ENCODE measurements at places on chromosomes 11 and 22. TPM values are rescaled to one million over a fixed set of nuclear protein-coding genes. Genes with fewer than 3 reads are reported as not detected.

DNA sequence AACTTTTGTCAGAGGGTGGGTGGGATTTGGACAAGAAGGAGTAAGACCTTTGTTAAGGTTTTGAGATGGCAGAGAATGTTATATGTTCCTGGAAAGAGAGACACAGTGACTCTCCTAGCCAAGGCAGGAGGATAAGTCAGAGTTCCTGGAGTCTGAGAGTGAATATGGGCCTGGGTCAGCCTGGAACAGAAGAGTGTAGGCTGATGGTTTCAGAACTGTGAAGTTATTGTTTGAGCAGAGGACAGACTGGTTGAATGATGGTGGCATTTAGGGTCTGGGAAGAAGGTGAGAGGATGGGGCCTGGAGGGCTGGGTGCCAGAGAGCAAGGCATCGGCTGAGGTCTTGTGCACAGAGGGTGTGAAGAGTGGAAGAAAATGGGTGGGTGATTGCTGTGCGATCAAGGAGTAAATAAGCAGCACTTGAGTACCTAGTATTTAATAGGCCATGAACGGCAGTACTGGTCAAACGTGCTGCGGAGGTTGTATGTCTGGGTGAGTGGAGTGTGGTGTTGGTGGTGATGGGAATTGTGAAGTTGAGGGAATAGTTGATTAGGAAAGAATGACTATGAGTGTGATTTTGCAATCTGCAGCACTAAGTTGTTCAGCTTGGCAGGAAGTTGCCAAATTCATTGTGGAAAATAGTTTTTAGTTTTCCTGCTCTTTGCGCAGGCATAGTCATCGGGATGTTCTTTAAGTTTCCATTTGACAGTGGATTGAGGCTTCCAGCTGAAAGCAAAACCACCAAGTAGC, 1.8 kb downstream of the PANX1 start:
- H3K27me3 ChIP-seq: no peaks in the 10 kb centered on the region
- peaks cover 6% of the 10 kb centered on the region for H3K36me3 ChIP-seq
- DNase-seq: no peak
- H3K4me3 ChIP-seq: peak overlapping the region; percentile 97
- H3K4me1 ChIP-seq: peaks cover 40% of the 10 kb centered on the region

- no peaks in the 10 kb centered on the region for H3K36me3 ChIP-seq
- no peaks in the 10 kb centered on the region for H3K27me3 ChIP-seq
- DNase-seq: peak; percentile 37
- H3K4me1 ChIP-seq: peaks cover 11% of the 10 kb centered on the region
Measured at GRCh38 chr22:45876136-45877035, 100.6 kb downstream of the WNT7B start.

- H3K4me1 ChIP-seq: peaks cover 9% of the 10 kb centered on the region
- no peak overlapping the region for H3K27ac ChIP-seq
- peaks cover 42% of the 10 kb centered on the region for H3K36me3 ChIP-seq
- DNase-seq: peak; percentile 8
Measured at GRCh38 chr11:85663080-85663752, 1.7 kb downstream of the CREBZF start.

- H3K27me3 ChIP-seq: no peaks in the 10 kb centered on the region
- peaks cover 25% of the 10 kb centered on the region for H3K4me1 ChIP-seq
- no peak overlapping the region for H3K4me3 ChIP-seq
- H3K27ac ChIP-seq: peak overlapping the region; percentile 33
- peak; percentile 68 for DNase-seq
- H3K36me3 ChIP-seq: peaks cover 5% of the 10 kb centered on the region
Measured at GRCh38 chr22:40196628-40197360, 19.1 kb downstream of the TNRC6B start.

DNA sequence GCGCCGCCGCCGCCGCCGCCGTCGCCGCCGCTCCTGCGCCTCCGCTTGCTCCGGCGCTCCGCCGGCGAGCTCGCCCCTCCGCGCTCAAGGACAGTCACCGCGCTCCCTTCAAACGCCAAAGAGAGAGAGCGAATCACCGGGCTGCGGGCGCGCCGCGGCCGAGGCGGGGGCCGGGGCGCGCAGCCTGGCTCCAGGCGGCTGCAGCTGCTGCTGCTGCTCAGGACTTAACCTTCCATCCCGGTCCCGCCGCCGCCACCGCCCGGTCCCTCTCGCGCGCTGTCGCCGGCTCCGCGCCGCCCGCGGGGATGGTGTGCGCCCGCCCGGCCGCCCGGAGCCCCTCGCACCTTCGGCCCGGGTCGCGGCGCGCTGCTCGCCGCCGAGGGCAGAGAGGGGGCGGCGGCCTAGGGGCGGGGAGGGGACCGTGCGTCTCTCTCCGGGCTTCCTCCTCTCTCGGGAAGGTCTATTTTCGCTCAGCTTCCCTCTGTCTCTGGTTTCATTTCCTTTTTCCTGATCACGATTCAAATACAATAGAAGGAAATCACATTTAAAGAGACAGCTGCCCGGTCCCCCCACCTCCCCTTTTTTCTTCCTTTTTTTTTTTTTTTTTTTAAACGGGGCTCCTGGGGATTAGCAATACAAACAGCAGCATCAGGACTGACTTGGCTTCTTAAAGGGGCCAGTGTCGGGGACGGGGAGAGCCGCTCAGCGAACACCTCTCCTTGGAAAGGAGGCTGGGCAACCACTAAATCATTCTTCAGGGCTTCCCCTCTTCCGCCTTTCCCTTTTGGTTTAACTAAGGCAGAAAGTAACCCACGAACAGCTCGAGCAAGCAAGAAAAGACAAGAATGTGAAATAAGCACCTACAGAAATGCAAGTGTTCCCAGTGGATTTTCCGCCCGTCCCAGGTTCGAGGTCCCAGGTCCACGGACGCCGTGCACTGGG, 22.1 kb downstream of the LMO2 start:
- H3K27ac ChIP-seq: no peak overlapping the region
- peak overlapping the region; percentile 39 for H3K4me3 ChIP-seq
- peak; percentile 9 for DNase-seq
- peaks cover 22% of the 10 kb centered on the region for H3K4me1 ChIP-seq
- peaks cover 95% of the 10 kb centered on the region for H3K27me3 ChIP-seq

DNA sequence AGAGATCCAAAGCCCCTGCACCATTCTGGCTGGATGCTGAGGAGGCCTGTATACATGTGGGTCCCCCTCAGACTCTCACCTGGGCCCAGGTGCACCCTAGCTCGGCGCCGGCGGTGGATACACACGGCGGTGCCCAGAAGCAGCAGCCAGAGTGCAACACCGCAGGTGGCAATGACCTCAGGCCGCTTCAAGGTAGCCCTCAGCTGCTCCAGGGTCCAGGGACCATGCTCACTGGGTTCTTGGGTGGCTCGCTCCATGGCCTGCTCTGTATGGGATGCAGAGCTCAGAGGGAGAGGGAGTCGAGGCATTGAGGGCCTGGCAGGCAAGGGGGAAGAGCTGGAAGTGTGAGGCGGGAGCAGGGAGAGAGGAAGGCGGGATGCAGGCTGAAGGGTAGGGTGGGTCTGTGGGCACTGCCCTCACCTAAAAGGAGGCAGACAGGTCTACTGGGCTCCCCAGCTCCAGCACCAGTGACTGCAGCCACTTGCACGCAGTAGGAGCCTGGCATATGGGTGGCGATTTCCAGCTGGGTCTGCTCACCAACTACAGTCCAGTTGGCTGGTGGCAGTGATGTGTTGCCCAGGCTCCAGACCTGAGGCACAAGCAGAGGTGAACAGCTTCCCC, 3.8 kb downstream of the ROBO4 start:
- H3K4me1 ChIP-seq: peaks cover 32% of the 10 kb centered on the region
- no peaks in the 10 kb centered on the region for H3K27me3 ChIP-seq
- H3K4me3 ChIP-seq: no peak overlapping the region
- H3K36me3 ChIP-seq: no peaks in the 10 kb centered on the region
- H3K27ac ChIP-seq: no peak overlapping the region

GRCh38 chr11:14500181-14500651, 605 bp upstream of the COPB1 start:
- no peaks in the 10 kb centered on the region for H3K27me3 ChIP-seq
- no peak for DNase-seq
- H3K4me3 ChIP-seq: peak overlapping the region; percentile 55
- peak overlapping the region; percentile 42 for H3K27ac ChIP-seq
- H3K36me3 ChIP-seq: peaks cover 58% of the 10 kb centered on the region

- H3K36me3 ChIP-seq: no peaks in the 10 kb centered on the region
- H3K27me3 ChIP-seq: no peaks in the 10 kb centered on the region
- H3K4me3 ChIP-seq: no peak overlapping the region
- no peak overlapping the region for H3K27ac ChIP-seq
Measured at GRCh38 chr11:57903441-57904123, 120.1 kb upstream of the OR9Q1 start.

- H3K27ac ChIP-seq: no peak overlapping the region
- no peaks in the 10 kb centered on the region for H3K36me3 ChIP-seq
- no peak for DNase-seq
Measured at GRCh38 chr11:34585304-34585734, 35.6 kb upstream of the EHF start.

- no peaks in the 10 kb centered on the region for H3K27me3 ChIP-seq
- no peak overlapping the region for H3K4me3 ChIP-seq
- no peak overlapping the region for H3K27ac ChIP-seq
- peaks cover 8% of the 10 kb centered on the region for H3K4me1 ChIP-seq
- DNase-seq: no peak
- no peaks in the 10 kb centered on the region for H3K36me3 ChIP-seq
Measured at GRCh38 chr11:128906185-128907050, 15.3 kb downstream of the KCNJ5 start.

DNA sequence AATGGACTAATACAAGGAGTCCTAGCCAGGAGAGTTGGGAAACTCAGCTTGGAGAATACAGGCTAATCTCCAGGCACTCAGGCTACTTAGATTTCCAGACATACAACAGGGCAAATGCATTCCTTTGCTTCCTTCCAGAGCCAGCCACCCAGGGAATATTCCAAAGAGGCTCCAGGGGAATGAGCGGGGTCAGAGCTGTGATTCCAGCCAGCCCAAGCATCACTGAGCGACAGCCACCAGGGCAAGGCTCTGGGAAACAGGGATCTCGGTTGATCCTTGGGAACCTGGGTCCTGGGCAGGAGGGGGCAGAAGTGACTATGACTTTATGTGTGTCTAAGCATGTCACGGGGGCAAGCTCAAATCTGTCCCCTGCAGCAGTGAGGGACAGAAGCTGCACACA, 112.3 kb upstream of the LMO1 start:
- no peaks in the 10 kb centered on the region for H3K27me3 ChIP-seq
- H3K4me3 ChIP-seq: no peak overlapping the region
- DNase-seq: no peak
- no peak overlapping the region for H3K27ac ChIP-seq

Gene UVRAG
- 7.7 TPM for total RNA-seq

Gene SLC43A3
- total RNA-seq: 49.5 TPM

Gene CABP4
- total RNA-seq: not detected

Gene ADM2
- total RNA-seq: 0.05 TPM

Gene CCDC83
- total RNA-seq: not detected

Gene RASL10A
- not detected for total RNA-seq

Data from SJSA1 (cell line).